ENCODE measurements at places on chromosomes 6 and 20.

DNA sequence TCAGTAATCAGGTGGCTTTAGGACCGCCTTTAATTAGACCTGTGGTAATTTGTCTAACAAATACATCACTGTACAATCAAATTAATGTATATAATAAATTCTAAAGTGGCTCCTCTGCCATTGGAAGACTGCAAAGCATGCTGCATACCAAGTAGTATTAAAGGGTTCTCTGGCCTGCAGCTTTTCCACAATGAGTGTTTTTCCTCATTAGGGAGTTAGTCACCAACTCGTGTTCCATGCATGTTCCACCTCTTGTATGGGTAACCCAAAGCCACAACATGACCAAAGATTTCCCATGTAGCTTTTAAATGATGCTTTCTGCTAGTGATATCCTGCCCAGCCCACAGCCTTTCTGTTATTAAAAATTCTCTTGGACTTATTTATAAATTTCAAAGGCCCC is 218.7 kb downstream of the FUT9 start:
- H3K27me3 ChIP-seq = no peaks in the 10 kb centered on the region
- H3K4me3 ChIP-seq = no peak overlapping the region
- H3K4me1 ChIP-seq = no peaks in the 10 kb centered on the region
- DNase-seq = no peak

DNA sequence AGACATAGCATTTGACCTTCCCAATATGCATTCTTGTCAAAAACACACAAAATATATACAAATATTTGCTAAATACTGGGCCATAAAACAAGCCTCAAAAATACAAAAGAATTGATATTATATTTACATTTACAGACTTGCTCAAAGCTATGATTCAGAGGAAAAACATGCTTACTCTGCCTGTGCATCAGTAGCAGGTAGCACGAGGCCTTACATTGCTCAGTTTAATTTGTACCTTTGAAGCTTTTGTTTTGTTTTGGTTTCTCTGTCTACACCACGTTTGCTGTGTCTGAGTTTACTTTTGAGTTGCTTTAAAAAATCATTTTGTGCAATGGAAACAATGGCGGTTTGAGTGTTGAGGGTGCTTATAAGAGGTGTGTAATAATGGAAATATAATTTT is 99.3 kb downstream of the PHF3 start:
- H3K4me1 ChIP-seq = no peaks in the 10 kb centered on the region

DNA sequence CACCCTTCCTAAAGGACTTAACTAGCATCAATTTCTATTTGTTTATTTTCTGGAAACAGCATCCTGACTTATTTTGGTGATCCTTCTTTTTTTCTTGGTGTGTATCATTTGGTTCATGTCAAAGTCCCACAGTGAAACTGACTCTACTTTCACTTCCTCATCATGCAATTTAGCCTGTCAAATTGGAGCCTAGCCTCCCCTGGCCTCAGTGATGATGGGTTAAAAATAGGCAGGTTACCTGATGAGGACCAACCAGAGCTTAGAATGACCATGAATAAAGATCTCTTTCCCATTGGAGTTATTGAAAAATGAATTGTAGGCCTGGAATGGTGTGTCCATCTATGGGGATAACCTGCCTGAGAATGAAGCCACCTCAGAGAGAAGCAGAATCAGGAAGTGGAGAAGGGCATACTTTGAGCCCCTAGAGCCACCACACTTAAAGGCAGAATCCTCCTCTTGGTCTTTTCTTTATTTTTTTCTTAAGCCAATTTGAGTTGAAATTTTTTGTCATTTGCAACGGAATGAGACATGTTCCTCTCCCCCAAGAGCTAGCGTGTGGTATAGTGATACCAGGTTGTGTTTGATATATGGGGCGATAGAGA is 105.6 kb downstream of the BTBD3 start:
- DNase-seq = no peak
- peaks cover 3% of the 10 kb centered on the region for H3K27me3 ChIP-seq
- H3K27ac ChIP-seq = no peak overlapping the region
- H3K4me3 ChIP-seq = no peak overlapping the region
- no peaks in the 10 kb centered on the region for H3K36me3 ChIP-seq

- no peaks in the 10 kb centered on the region for H3K27me3 ChIP-seq
- no peak overlapping the region for H3K27ac ChIP-seq
- DNase-seq = no peak
- no peaks in the 10 kb centered on the region for H3K4me1 ChIP-seq
- H3K4me3 ChIP-seq = no peak overlapping the region
Observed at GRCh38 chr6:128806261-128806660, 76.7 kb upstream of the LAMA2 start.

DNA sequence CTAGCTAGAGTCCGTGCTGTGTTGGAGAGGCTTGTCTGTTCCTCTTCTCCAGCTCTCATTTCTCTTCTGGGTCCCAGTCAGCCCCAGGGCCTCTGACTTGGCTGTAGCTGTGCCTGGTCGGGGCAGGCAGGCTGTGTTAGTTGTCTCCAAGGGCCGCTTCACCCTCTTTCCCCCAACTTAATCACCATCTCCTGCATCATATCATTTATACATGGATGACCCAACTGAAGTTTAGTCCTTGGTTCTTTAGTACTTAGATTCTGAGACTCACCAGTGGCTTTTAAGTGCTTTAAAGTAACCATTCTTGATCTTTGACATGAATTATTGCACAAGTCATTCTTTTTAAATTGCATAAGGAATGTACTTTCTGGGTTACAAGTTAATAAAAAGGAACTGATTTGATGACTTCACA is 127.3 kb downstream of the RTN4IP1 start:
- no peak overlapping the region for H3K4me3 ChIP-seq
- no peaks in the 10 kb centered on the region for H3K36me3 ChIP-seq
- no peak overlapping the region for H3K27ac ChIP-seq
- no peak for DNase-seq
- no peaks in the 10 kb centered on the region for H3K27me3 ChIP-seq

DNA sequence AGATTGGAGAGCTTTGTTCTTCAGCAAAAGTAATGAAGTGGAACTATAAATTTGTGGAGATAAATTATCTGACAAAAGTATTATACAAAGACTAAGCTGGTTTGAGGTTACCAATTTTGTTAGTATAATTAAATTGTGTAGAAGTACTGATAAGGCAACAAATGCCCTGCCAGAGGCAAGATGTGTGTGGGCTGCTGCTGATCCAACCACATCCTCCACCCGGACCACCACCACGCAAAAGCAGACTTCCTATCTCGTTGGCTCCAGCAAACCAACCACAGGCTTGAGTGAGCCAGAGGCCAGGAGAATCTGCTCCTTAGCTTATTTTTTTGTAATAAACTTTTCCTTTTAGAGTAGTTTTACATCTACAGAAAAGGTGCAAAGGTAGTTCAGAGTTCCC is 1.1 kb upstream of the MYLK4 start:
- peaks cover 28% of the 10 kb centered on the region for H3K27me3 ChIP-seq
- no peak for DNase-seq

DNA sequence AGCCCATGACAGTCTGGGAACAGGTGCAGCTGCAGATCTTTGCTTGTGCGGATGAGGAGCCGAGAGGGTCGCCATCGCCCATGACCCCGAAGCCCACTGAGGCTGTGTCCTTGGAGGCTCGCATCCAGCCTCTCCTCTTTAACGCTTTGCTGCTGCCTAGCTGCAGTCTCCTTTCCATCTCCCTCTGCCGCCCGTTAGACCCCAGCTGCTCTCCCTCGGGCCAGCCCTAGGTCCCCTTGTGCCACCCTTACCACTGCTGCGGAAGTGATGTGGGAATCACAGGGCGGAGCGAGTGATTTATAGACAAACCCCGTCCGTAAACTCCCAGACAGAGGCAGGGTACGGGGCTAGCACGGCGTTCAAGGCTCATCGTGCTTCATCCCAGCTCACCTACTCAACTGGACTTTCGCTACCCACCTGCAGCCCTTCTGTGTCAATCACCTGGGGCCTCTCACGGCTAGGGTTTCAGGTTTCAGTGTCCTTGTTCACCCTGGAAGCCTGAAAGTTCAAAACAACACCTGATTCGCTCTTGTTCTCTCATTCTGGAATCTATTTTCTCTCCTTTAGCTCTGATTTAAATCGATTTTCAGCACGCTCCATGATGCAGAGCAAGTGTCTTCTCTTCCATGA is 76.1 kb downstream of the PAX1 start:
- no peak overlapping the region for H3K27ac ChIP-seq
- peaks cover 11% of the 10 kb centered on the region for H3K36me3 ChIP-seq
- H3K4me1 ChIP-seq = no peaks in the 10 kb centered on the region
- DNase-seq = no peak
- H3K27me3 ChIP-seq = no peaks in the 10 kb centered on the region

GRCh38 chr6:19142275-19142674 is 694.9 kb upstream of the ID4 start:
- no peak overlapping the region for H3K4me3 ChIP-seq
- H3K27me3 ChIP-seq = no peaks in the 10 kb centered on the region
- no peak for DNase-seq
- no peaks in the 10 kb centered on the region for H3K4me1 ChIP-seq
- peaks cover 11% of the 10 kb centered on the region for H3K36me3 ChIP-seq

GRCh38 chr6:46437671-46438221 is 53.5 kb downstream of the RCAN2 start:
- no peaks in the 10 kb centered on the region for H3K36me3 ChIP-seq
- H3K4me3 ChIP-seq = no peak overlapping the region
- no peak overlapping the region for H3K27ac ChIP-seq
- no peak for DNase-seq

DNA sequence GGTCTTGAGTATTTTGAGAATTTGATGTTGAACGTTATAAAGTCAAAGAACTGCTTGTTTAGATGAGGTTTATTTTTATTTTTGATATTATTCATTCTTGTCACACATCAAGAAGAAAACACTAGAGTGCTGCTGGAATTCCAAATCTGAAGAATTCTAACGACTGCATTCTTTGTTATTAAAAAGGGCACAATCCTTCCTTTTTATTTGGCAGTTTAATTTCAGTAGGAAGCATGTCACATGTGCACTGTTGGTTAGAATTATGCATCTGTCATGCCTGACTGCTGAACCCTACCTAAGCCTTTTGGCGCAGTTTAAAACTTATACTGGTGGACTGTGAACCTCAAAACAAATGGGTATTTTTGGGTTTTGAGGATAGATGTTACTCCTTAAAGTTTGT is 4.0 kb downstream of the ID4 start:
- H3K27ac ChIP-seq = no peak overlapping the region
- no peak overlapping the region for H3K4me3 ChIP-seq
- H3K27me3 ChIP-seq = peaks cover 55% of the 10 kb centered on the region
- peaks cover 7% of the 10 kb centered on the region for H3K4me1 ChIP-seq
- H3K36me3 ChIP-seq = no peaks in the 10 kb centered on the region

GRCh38 chr6:85015396-85015990 is 251.1 kb upstream of the TBX18 start:
- H3K36me3 ChIP-seq = no peaks in the 10 kb centered on the region
- no peak overlapping the region for H3K27ac ChIP-seq
- no peaks in the 10 kb centered on the region for H3K4me1 ChIP-seq
- no peaks in the 10 kb centered on the region for H3K27me3 ChIP-seq

DNA sequence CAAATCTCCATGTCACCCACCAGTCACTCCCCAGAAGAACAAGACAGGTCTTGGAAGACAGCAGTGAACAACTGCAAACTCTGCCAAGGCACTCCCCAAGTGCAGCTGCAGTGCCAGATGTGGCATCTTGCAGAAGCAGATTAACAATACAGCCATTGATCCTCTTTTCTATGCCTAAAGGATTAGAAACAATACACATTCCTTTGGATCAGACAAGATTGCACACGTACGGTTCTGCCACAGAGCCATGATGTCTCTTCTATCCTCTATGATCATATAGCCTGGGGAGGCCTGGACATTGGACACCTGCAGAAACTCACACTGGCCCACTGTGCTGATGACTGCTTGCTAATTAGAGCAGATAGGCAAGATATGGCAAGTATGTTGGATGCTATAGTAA is 155.9 kb downstream of the MYLK4 start:
- H3K36me3 ChIP-seq = no peaks in the 10 kb centered on the region
- DNase-seq = no peak
- H3K27me3 ChIP-seq = peaks cover 9% of the 10 kb centered on the region
- H3K4me1 ChIP-seq = no peaks in the 10 kb centered on the region
- no peak overlapping the region for H3K4me3 ChIP-seq
- no peak overlapping the region for H3K27ac ChIP-seq

DNA sequence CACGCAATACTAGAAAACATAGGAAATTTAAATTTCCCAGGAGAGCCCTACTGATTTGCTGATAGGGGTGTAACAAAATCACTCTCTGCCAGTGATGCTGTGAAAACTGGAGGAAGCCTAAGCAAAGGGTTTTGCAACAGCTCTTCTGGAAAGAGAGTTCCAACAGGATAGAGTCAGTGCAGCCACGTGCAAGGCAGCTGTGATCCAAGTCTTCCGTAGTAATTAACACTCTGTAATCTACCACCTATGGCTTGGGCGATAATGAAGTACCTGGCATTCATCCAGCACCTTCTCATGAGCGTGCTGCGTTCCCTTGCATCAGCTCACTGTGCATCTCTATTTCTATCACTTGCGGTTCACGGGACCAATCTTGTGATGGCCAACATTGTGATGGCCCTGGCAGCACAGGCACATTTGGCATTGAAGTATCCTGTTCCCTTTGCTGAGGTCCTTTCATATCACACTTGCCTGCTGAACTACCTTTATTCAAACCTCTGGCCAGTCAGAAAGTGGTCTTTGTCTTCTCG is 48.2 kb downstream of the IRF4 start:
- peaks cover 5% of the 10 kb centered on the region for H3K4me1 ChIP-seq
- H3K4me3 ChIP-seq = no peak overlapping the region
- no peak overlapping the region for H3K27ac ChIP-seq
- H3K27me3 ChIP-seq = no peaks in the 10 kb centered on the region

DNA sequence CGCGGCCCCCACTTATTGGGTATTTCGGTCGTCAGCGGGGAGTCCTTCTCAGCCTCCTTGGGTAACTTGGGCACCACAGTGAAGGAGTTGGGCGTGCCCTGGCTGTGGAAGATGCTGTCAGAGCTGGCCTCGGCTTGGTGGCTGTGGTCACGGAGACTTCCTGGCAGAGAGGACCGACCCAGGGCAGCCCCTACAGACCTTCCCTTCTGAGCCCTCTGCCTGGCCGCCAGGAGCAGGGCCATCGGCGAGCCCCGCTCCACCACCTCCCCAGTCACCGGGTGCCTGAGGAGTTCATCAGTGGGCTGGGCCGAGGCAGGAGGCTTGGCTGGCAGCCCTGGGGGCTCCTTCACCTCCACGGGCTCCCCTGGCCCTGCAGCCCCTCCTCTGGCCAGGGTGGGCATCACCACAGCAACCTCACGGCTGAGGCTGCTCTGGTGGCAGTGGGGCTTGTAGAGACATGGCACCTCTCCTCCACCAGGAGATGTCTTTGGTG is 37.2 kb downstream of the C6orf132 start:
- peaks cover 19% of the 10 kb centered on the region for H3K4me1 ChIP-seq
- DNase-seq = peak; percentile 67
- H3K4me3 ChIP-seq = no peak overlapping the region
- no peaks in the 10 kb centered on the region for H3K27me3 ChIP-seq
- H3K27ac ChIP-seq = no peak overlapping the region
- no peaks in the 10 kb centered on the region for H3K36me3 ChIP-seq

- H3K27ac ChIP-seq = no peak overlapping the region
- no peaks in the 10 kb centered on the region for H3K4me1 ChIP-seq
- DNase-seq = no peak
- H3K4me3 ChIP-seq = no peak overlapping the region
- no peaks in the 10 kb centered on the region for H3K36me3 ChIP-seq
- no peaks in the 10 kb centered on the region for H3K27me3 ChIP-seq
Observed at GRCh38 chr6:2194643-2195042, 50.8 kb downstream of the GMDS start.

All from natural killer cell treated with Interleukin-12 subunit alpha and Interleukin-12 subunit beta and Interleukin-15 and Interleukin-18, amount 100 ng/mL, for 72 hours (primary cell).